Activated CD8-positive, alpha-beta T cell treated with anti-CD3 and anti-CD28 coated beads, Interleukin-2, amount 10 ng/mL, durations not matched to agents 7 days and 5 days (primary cell): ENCODE measurements at places on chromosomes 12 and 14. TPM values are rescaled to one million over a fixed set of nuclear protein-coding genes. Genes with fewer than 3 reads are reported as not detected.

IRAK3 gene
- total RNA-seq = 0.05 TPM

PLA2G1B gene
- not detected for total RNA-seq

CYP27B1 gene
- total RNA-seq = 2.3 TPM

TRIAP1 gene
- 40.9 TPM for total RNA-seq

TMPRSS12 gene
- total RNA-seq = not detected

ENDOU gene
- not detected for total RNA-seq
